Activated CD4-positive, alpha-beta T cell treated with anti-CD3 and anti-CD28 coated beads, Interleukin-2, amount 10 ng/mL, durations not matched to agents 24 days and 14 days (primary cell): ENCODE measurements at places on chromosomes 5 and 9.

DNA sequence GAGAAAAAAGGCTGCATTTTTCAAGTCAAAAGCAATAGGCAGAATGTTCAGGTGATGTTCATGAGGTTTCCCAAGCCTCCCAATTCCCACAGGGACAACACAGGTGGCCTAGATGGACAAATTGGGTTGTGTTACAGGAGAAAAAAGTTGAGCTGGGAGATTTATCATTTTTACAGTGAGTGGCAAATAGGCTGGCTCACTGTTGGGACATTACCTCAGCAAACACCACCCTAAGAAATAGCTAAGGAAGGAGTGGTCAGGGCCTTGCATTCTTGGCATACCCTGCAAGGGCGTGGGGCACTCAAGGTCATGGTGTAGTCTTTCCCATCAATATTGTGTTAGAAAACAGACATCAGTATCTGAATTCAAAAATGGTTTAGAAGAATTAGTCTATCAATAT is 23.3 kb upstream of the CPLANE1 start:
- DNase-seq, result no peak

GRCh38 chr5:158051036-158051435 is 192.1 kb upstream of the CLINT1 start:
- no peak for DNase-seq

- DNase-seq, result no peak
Observed at GRCh38 chr9:109414125-109414785, 83.9 kb downstream of the PTPN3 start.

- no peak for DNase-seq
Observed at GRCh38 chr9:85742597-85742936, 813 bp upstream of the AGTPBP1 start.

DNA sequence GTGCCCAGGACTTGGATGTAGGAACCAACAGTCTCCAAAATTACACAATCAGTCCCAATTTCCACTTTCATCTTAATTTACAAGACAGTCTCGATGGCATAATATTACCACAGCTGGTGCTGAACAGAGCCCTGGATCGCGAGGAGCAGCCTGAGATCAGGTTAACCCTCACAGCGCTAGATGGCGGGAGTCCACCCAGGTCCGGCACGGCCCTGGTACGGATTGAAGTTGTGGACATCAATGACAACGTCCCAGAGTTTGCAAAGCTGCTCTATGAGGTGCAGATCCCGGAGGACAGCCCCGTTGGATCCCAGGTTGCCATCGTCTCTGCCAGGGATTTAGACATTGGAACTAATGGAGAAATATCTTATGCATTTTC is 837 bp downstream of the PCDHB2 start:
- DNase-seq, result no peak

GRCh38 chr9:109444771-109445320 is 53.3 kb downstream of the PTPN3 start:
- DNase-seq, result no peak

DNA sequence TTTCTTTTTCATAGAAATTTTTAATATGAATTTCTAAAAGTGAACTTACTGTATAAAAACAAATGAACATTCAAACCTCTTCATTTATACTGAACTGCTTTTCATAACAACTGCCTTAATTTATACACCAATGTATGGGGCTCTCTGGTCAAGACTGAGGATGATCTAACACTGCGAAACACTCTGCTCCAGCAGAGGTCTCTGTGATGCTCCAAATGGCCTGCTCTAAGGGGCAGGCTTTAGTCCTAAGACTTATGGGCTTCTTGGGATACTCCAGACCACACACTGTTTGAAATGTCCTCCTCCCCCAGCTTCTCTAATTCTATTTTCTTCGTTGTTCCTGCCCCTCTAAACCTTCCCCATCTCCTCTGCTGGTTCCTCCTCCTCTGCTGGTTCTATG is 58.5 kb downstream of the LIFR start:
- DNase-seq, result no peak

DNA sequence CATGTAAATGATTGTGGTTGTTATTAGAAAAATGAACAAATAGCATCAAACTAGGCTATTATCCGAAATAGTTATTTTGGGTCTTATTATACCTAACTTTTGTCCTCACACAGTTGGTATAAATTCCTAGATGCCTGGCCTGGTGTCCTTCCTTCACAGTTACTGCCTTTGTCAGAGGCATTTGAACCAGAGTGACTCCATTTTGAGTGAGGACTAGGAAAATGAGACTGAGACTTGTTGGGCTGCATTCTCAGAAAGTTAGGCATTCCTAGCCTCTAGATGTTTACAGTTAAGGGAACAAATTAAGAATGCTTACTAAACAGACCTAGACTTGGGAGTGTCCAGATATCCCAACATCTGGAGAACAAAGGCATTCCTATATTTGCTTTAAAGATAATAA is 283.5 kb upstream of the C9orf72 start:
- no peak for DNase-seq

- no peak for DNase-seq
Observed at GRCh38 chr5:43573058-43573457, 16.2 kb upstream of the PAIP1 start.

DNA sequence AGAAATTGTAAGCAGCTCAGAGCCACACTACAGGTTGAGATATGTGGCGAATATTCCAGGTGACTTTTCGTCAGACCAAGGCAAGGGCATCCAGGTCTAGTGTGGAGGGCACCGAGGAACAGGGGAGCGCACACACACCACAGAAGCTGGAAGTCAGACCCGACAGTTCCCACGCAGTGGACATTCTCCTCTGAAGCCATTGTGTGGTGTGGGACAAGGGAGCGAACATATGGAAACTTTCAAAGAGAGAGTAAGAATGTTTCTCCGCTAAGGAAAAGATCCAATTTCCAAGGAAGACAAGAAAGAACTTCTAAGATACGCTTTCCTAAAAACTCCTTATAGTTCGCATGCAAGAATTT is 141.4 kb upstream of the OTULINL start:
- DNase-seq, result no peak

DNA sequence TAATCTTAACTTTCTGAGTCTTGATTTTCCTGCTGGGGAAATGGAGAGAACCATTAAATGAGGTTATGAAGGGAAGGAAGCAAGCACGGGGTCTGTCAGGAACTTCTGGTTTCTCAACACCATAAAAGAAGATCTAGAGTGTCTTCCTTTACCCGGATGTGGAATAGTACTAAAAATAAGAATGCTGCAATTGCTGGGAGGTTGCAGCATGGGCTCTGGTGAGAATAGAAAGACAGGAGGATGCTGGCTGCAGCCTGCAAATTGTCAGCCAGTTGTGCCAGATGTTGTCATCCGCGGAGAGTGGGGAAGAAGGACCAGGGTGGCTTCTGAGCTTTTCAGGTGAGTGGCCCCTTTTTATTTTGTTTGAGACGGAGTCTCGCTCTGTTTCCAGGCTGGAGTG is 69.3 kb upstream of the STC2 start:
- no peak for DNase-seq

DNA sequence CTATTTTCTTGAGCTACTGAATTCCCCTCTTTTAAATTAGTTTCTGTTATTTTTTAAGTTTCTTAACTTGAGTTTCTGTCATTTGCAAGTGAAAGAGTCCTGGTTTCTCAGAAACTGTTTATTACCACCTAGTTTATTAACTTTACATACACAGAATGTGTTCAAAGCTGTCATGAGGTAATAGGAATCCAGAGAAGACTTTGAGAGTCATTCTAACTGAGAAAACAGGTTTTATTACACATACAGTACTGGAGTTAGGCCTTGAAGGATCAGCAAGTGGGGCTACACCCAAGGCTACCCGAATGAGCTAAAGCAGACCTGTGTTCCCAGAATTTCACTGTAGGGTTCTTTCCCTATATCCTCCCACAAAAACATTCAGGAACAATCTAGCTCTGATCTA is 33.1 kb downstream of the FAM114A2 start:
- DNase-seq, result no peak

- DNase-seq, result no peak
Observed at GRCh38 chr9:136020206-136020605, 59.0 kb upstream of the UBAC1 start.
